Calu3 (cell line): ENCODE measurements at places on chromosomes 5 and 9. TPM values are rescaled to one million over a fixed set of nuclear protein-coding genes. Genes with fewer than 3 reads are reported as not detected.
A peak's percentile ranks its signal among the peaks of the same experiment; 100 is the strongest.

- no peaks in the 10 kb centered on the region for H3K27me3 ChIP-seq
- peak; percentile 65 for DNase-seq
- H3K36me3 ChIP-seq, result peaks cover 21% of the 10 kb centered on the region
- H3K4me3 ChIP-seq, result no peak overlapping the region
- no peaks in the 10 kb centered on the region for H3K4me1 ChIP-seq
- no peak overlapping the region for H3K27ac ChIP-seq
Observed at GRCh38 chr5:14351845-14352712, 208.9 kb downstream of the TRIO start.

SHISAL2B gene
- total RNA-seq, result not detected in 2 replicates

TOR2A gene
- 7.0 and 7.6 TPM in 2 replicates for total RNA-seq

IFNA21 gene
- not detected in 2 replicates for total RNA-seq

LMBRD2 gene
- total RNA-seq, result 12.1 and 13.8 TPM in 2 replicates

DNA sequence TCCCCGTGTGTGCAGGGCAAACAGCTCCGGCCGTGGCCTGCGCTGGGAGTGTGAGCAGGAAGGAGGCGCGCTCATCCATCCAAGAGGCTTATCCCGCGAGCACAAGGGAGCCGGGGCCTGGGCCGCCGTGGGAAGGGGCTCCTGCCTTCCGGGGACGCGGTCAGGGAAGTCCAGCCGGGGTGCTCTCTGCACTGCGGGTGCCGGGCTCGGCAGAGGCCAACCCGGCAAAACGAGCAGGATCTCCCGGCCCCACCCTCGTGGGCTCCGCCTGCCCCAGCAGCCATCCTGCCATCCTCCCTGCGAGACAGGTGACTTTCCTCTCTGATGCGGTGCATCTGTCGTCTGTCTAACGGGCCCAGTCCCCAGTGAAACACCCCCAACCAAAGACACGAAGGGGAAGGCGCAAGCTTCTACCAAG is 244.2 kb downstream of the AUH start:
- H3K4me3 ChIP-seq, result peak overlapping the region; percentile 14
- DNase-seq, result no peak
- no peaks in the 10 kb centered on the region for H3K27me3 ChIP-seq
- H3K4me1 ChIP-seq, result peaks cover 22% of the 10 kb centered on the region

GRCh38 chr5:14488709-14489108 is 92.9 kb upstream of the OTULINL start:
- H3K27ac ChIP-seq, result no peak overlapping the region
- no peak overlapping the region for H3K4me3 ChIP-seq
- DNase-seq, result no peak
- H3K27me3 ChIP-seq, result no peaks in the 10 kb centered on the region
- H3K36me3 ChIP-seq, result peaks cover 48% of the 10 kb centered on the region

- H3K36me3 ChIP-seq, result no peaks in the 10 kb centered on the region
- no peak overlapping the region for H3K27ac ChIP-seq
- peaks cover 75% of the 10 kb centered on the region for H3K27me3 ChIP-seq
- no peak overlapping the region for H3K4me3 ChIP-seq
Observed at GRCh38 chr5:151570058-151570457, 21.1 kb downstream of the FAT2 start.

GRCh38 chr9:91101611-91102168 is 260.0 kb downstream of the AUH start:
- peaks cover 20% of the 10 kb centered on the region for H3K4me1 ChIP-seq
- H3K4me3 ChIP-seq, result no peak overlapping the region
- no peak for DNase-seq
- peaks cover 6% of the 10 kb centered on the region for H3K36me3 ChIP-seq
- H3K27ac ChIP-seq, result no peak overlapping the region

- no peak overlapping the region for H3K27ac ChIP-seq
- H3K36me3 ChIP-seq, result no peaks in the 10 kb centered on the region
- H3K4me1 ChIP-seq, result no peaks in the 10 kb centered on the region
Observed at GRCh38 chr5:1908931-1909330, 26.2 kb upstream of the IRX4 start.

DNA sequence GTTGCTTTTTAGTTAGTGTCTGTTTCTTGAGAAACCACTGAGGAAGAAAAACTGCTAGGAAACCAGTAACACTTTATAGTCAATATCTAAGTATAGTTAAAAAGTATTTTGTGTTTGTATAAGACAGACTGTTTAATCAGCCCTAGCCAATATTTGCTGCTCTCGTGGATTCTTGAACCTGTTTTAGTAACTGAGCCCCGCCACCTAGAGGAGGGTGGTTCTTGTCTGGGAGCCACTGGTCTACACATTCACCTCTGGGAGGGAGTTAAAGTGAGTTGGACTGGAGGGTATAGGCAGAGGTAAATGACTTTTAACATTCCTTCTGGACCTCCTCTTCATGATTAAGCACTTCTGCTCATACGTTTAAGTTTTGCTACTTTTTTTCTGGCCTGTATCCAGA is 117.2 kb downstream of the SPATA31D1 start:
- H3K4me1 ChIP-seq, result no peaks in the 10 kb centered on the region
- H3K27me3 ChIP-seq, result no peaks in the 10 kb centered on the region
- no peak overlapping the region for H3K27ac ChIP-seq
- no peak for DNase-seq
- no peaks in the 10 kb centered on the region for H3K36me3 ChIP-seq

DNA sequence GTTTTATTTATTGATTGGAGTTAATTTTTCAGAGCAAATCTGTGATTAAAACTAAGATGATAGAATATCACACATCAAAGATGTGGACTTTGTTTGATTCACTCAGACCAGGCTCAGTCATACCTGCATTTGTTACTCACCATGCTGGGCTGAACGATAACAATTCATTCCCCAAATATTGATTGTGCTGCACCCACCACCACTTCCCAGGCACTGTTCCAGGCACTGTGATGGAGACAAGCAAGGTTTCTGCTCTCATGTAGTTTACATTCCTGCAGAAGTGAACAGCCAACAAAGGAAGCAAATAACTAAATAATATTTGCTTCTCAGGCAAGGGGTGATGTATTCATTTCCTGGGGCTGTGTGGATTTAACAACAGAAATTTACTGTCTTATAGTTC is 428.3 kb downstream of the DNAH5 start:
- no peaks in the 10 kb centered on the region for H3K4me1 ChIP-seq
- DNase-seq, result no peak
- H3K4me3 ChIP-seq, result no peak overlapping the region
- no peaks in the 10 kb centered on the region for H3K36me3 ChIP-seq

DNA sequence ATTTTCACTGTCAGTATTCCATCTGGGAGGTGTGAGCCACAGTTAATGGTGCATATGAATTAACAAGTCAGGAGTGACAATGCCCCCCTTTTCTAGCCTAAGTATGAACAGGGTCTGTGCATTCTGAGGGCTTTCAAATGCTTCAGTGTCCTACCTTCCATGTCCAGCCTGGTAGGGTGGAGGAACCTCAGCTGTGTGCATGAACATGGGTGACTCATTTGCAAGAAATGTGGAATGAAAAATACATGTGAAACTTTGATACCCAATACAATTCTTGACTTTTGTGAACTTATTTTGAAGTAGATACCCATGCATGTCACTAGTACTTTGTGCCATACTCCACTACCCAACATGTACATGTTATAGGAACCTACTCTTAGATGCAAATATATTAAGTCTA is 375.8 kb downstream of the SEMA5A start:
- no peak overlapping the region for H3K4me3 ChIP-seq
- no peaks in the 10 kb centered on the region for H3K36me3 ChIP-seq
- DNase-seq, result no peak
- no peaks in the 10 kb centered on the region for H3K4me1 ChIP-seq

DNA sequence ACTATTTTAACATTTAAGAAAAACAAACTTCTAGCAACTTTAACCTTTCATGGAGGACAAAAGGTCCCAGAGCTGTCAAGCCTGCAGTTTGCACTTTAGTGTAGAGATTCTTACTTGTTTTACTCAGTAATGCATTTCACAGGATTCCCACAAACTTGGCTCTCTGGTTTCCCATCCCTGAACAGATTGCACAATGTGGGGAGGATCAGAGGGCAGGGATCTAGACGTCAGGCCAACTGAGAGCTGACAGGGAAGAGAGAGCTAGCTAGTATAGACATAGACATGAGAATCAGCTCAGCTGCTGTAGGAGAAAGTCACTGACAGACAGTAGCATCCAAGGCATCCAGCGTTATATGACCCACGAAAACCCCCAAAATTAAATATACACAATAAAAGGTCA is 20.9 kb upstream of the BNIP1 start:
- H3K4me3 ChIP-seq, result no peak overlapping the region
- peaks cover 6% of the 10 kb centered on the region for H3K36me3 ChIP-seq
- DNase-seq, result no peak
- H3K27ac ChIP-seq, result no peak overlapping the region
- no peaks in the 10 kb centered on the region for H3K4me1 ChIP-seq
- no peaks in the 10 kb centered on the region for H3K27me3 ChIP-seq

ZNF618 gene
- total RNA-seq, result 18.0 and 20.3 TPM in 2 replicates

GRCh38 chr9:14395317-14396082 is 81.6 kb upstream of the NFIB start:
- no peak overlapping the region for H3K4me3 ChIP-seq
- no peaks in the 10 kb centered on the region for H3K27me3 ChIP-seq
- no peaks in the 10 kb centered on the region for H3K36me3 ChIP-seq
- no peak overlapping the region for H3K27ac ChIP-seq

GRCh38 chr5:170338933-170339779 is 41.6 kb upstream of the LCP2 start:
- no peaks in the 10 kb centered on the region for H3K4me1 ChIP-seq
- H3K36me3 ChIP-seq, result no peaks in the 10 kb centered on the region
- DNase-seq, result peak; percentile 44

GRCh38 chr9:6449645-6450044 is 36.6 kb downstream of the UHRF2 start:
- H3K4me3 ChIP-seq, result no peak overlapping the region
- no peaks in the 10 kb centered on the region for H3K36me3 ChIP-seq
- peaks cover 28% of the 10 kb centered on the region for H3K4me1 ChIP-seq
- no peaks in the 10 kb centered on the region for H3K27me3 ChIP-seq
- DNase-seq, result no peak

DNA sequence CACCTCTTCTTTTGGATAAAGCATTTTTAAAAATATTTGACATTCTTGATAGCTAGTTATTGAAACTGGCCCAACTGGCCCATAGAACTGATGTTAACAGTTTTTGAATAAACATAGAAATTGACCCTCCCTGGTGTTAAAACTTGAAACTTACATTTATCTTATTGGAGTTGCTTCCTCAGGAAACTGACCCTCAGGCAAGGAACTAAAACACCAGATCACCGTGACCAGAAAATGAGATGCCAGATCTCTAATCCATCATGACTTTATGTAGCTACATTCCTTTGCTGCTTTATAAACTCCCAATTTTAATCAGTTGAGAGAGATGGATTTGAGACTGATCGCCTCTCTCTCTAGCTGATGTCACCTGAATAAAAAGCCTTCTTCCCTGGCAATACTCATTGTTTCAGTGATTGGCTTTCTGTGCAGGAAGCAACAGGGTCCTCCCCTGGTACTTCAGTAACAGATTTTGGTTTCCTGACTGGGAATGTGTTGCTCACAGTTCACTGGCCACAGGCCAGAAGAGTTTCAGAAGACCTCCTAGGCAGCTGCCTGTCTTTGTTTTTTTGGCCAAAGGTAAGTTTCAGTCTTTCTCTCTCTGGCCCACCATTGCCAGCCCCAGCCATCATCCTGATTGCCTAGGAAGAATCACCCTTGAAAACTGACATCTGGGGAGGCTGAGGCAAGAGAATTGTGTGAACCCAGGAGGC is 212.4 kb downstream of the DTWD2 start:
- no peak for DNase-seq
- H3K27ac ChIP-seq, result no peak overlapping the region
- H3K4me1 ChIP-seq, result peaks cover 17% of the 10 kb centered on the region
- no peaks in the 10 kb centered on the region for H3K27me3 ChIP-seq
- no peak overlapping the region for H3K4me3 ChIP-seq

DNA sequence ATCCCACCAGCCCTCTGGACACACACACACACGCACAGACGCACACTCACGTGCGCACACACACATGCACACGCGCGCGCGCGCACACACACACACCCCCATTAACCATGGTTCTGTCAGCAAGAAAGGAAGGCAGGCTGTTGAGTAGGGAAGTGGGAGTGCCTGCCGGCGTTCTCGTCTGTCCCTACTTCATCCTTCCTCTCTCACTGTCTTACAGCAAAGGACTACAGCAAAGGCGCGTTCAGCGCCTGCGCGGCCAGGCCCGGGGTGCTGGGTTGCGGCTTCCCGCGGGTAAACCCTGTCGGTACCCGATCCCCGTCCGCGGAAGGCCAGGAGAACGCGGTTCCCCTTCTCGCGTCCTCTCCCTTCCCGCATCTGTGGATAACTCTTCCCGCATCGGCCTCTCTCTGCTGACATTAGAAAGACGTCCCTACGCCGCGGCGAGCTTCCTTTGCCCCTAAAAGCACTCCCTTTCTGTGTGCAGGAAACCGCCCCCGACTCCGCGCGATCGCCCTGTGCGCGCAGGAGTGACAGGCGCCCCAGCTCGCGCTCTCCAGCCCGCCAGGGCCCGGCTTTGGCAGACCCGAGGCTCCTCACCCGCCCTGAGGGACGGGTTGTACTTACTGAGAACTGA is 219.2 kb downstream of the AGTPBP1 start:
- no peak overlapping the region for H3K27ac ChIP-seq
- peaks cover 28% of the 10 kb centered on the region for H3K27me3 ChIP-seq
- no peak overlapping the region for H3K4me3 ChIP-seq
- H3K36me3 ChIP-seq, result no peaks in the 10 kb centered on the region
- DNase-seq, result no peak

INVS gene
- 12.4 and 14.2 TPM in 2 replicates for total RNA-seq

DNA sequence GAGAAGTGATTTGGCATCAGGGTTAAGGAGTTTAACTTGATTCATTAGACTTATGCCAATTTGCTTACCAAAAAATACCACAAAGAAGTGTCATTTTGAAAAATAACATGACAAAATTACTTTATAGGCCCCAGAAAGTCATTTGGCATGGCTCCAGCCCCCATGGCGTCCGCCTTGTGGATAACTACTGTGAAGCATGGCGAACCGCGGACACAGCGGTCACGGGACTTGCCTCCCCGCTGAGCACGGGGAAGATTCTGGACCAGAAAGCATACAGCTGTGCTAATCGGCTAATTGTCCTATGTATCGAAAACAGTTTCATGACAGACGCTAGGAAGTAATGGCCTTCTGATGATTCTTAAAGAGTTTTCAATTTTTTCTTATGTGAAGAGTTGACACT is 35.4 kb upstream of the TGFBR1 start:
- DNase-seq, result no peak
- H3K27ac ChIP-seq, result no peak overlapping the region
- no peaks in the 10 kb centered on the region for H3K4me1 ChIP-seq
- peaks cover 39% of the 10 kb centered on the region for H3K27me3 ChIP-seq
- H3K36me3 ChIP-seq, result no peaks in the 10 kb centered on the region
